ENCODE measurements at places on chromosomes 3 and 15.

- DNase-seq: no peak
These were observed 36.5 kb downstream of the ZDHHC19 start for GRCh38 chr3:196174652-196175051.

DNA sequence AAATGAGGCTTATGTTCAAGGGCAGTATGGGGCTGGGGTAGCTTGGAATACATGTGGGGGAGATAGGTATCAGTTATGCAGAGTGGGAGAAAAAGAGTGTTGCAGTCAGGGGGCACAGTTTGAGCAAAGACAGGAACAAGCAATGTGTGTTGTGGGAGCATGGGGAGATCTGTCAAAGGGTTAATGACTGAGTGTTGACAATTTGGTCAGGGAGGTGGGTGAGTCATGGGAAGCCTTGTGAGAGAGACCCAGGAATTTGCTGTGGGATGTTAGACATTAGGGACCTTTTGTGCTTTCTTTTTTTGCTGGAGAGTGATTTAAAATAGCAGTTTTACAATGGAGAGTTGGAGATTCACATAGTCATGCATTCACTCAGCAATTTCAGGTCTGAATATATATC is 221.6 kb upstream of the NR2E3 start:
- DNase-seq: no peak

- no peak for DNase-seq
These were observed 36.9 kb downstream of the ZXDC start for GRCh38 chr3:126438746-126439145.

- DNase-seq: no peak
These were observed 36.5 kb upstream of the UACA start for GRCh38 chr15:70799667-70800450.

DNA sequence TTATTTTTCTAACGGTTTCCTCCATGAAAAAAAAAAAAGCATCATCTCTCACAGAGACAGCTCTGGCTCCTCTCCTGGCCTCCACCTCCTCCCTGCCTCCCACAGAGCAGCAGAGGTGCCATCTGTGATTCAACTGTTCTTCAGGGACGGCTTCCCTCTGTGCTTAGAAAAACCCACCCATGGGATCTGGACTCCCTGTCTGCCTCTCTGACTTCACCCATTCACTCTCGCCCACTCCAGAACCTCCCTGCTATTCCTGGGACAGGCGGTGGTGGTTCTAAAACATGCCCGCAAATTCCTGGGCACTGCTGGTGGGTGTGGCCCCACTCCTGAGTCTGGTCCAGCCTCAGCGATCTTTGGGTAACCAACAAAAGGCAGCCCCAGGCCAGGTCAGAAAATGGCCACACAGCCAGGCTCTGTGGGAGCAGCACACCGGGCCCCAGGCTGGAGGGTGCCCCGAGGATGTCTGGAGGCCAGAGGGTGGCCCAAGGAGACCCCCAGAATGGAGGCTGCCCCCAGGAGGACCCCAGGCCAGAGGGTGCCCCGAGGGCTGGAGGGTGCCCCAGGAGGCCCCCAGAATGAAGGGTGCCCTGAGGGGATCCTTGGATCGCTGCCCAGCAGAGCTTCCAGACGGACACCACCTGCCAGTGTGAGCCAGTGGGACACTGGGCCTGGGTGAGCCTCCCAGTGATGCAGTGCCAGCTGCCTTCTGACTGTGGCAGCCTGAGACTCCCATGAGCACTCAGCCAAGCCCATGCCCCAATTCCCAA is 2.6 kb upstream of the CHST13 start:
- DNase-seq: no peak

DNA sequence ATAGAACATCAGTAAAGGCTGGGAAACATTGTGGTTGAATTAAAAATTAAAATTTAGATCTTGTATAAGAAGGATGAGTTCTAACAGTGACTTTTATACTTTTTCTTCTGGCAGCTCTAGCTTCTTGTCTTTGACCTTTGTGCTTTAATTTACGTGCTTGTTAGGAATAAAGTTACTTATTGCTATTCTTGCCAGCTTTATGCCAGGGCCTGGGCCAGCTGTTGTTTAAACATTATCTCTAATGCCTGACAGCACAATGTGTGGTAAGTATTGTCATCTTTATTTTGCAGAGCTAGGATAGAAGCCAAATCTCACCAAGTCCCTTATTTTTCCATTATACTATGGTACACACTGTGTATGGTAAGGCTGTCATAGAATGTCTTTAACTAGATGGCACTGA is 766.7 kb upstream of the GOLIM4 start:
- DNase-seq: no peak

DNA sequence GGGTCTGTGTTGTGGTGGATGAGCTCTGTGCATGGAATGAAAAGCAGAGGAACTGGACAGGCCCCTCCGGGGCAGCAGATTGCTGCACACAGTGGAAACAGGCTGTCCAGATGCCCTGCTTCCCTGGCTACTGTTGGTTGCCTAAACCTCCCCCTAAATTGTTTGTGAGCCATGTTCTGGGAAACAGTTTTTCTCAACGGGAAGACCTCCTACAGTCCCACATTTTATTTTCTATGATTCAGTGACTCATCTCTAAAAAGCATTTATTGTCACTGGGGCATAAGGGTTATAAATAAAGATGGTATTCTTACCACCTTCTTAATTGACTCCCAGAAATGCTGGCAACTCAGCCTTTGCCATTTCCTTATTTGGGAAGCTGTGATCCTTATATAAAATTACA is 20.3 kb upstream of the PTPN9 start:
- no peak for DNase-seq

GRCh38 chr3:129313415-129313664 is 34.7 kb downstream of the HMCES start:
- no peak for DNase-seq

- no peak for DNase-seq
These were observed 151.2 kb upstream of the CDIN1 start for GRCh38 chr15:36428102-36428845.

- DNase-seq: no peak
These were observed 18.7 kb upstream of the MTMR14 start for GRCh38 chr3:9630550-9631139.
